ENCODE measurements at places on chromosomes 3 and 15.

DNA sequence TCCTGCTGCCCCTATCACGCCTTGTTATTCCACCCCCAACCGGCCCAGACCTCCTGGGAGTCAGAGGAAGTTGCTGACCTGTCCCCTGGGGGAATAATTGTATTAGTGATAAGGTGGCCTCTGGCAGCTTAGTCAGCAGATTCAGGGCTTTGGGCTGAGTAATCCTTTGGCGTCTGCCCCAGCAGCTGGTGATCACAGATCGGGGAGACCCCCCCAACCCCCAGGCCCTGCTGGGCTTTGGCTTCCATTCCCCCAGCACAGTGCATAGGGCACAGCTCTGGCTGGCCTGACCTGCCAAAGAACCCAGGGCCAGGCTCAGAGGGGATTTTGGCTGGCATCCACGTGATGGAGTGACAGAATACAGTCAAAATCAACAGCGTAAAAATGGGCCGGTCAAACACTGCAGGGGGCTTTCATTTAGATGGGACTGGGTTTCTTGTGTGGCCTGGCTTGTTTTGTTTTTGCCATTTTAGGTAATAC, 3.9 kb upstream of the NR2E3 start:
- DNase-seq, result no peak

GRCh38 chr15:47750030-47750739, 32.9 kb downstream of the SEMA6D start:
- no peak for DNase-seq

- no peak for DNase-seq
Measured at GRCh38 chr3:34323517-34323916, 525.1 kb downstream of the PDCD6IP start.

DNA sequence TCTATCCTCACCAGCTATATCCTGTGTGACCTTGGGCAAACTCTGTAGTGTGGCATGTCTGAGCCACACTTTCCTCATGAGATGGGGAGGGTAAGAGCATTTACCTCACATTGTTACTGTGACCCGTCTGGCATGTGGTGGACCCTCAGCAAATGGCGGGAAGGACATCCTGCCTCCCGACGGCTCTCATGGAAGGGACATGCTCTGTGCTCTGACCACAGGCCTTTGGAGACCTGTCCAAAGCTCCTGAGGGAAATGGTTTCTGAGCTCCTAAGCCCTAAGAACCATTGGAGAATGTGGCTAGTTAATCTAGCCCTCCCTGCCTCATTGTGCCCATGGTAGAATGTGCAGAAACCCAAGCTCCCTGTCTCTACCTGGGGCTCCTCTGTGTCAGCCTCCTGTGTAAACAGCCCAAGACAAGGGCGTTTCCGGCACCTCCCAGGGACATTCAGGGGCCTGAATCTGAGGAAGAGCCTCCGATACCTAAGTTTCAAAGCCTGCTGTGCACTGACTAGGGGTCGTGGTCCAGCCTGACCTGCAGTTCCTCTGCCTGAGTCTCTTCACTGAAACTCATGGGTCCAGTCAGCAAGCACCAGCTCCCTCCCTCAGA, 29.0 kb downstream of the XYLB start:
- DNase-seq, result no peak

DNA sequence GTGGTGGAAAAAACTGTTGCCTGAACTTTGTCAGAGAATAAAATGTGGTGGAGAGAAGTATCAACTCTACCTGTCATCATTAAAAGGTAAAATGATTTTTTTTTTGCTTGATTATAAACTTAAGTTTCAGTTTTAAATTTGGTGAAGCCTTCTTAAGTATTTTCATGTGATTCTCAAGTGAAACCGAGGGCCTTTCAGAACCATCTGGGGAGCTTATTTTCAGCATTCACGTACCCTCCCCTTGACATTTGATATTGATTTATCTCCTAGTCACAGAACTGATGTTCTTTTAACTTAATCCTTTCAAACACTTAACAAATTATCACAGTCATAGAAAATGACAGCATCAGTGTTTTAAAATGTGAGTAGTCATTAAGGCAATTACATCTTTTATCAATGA, 38.5 kb downstream of the HPS3 start:
- no peak for DNase-seq

- DNase-seq, result no peak
Measured at GRCh38 chr3:188754267-188754666, 417.5 kb upstream of the TPRG1 start.

DNA sequence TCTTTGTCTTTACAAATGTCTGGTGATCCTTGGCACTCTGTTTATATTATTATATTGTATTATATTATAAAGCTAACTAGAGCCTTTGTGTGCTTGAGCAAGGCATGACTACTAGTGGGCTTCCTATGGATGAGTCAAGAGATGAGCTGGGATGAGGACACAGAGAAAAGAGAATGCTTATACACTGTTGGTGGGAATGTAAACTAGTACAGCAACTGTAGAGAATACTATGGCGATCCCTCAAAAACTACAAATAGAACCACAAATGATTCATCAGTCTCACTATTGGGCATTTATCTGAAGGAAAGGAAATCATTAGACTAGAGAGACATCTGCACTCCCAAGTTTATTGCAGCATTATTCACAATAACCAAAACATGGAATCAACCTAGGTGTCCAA, 40.8 kb upstream of the MED12L start:
- no peak for DNase-seq

DNA sequence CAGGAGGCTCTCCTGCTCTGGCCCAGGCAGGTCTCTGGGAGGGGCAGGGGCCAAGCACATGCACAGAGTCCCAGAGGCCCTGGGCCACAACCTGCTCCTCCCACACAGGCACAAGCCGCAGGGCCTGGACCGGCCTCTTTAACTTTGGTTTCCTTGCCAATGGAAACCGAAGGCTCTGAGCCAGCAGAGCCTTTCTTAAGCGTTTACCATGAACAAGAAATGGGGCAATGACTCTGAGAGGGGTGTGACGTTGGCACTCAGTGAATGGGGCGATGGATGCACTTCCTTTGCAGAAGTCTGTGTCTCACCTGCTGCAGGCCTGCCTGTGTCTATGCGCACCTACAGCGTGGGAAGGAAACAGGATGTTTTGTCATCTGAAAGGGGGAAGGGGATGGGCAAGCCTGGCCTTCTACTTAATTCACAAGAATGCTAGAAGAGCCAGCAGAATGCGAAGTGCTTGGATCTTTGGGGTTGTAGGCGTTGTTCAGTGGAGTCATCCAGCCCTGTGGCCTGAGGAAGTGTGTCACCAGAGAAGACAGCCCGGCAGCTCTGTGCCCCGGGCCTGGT, 41.8 kb downstream of the IFT122 start:
- DNase-seq, result no peak

DNA sequence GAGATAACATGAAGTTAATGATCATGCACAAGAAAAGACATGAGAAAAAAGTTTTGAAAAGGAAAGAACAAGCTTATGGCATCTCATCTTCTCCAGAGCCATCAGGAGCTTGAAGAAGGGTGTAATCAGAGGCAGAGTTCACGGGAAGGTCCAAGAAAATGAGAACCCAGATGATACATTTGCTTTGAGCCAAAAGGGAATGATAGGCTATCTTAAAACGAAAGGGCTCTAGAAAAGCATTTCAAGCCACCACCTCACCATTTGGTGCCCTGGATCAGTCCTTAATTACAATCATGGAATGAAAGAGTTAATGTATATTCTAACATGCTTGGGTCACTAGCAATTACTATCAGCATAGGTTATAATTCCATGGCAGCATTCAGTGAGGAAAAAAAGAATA, 781.8 kb downstream of the ROBO1 start:
- DNase-seq, result no peak

DNA sequence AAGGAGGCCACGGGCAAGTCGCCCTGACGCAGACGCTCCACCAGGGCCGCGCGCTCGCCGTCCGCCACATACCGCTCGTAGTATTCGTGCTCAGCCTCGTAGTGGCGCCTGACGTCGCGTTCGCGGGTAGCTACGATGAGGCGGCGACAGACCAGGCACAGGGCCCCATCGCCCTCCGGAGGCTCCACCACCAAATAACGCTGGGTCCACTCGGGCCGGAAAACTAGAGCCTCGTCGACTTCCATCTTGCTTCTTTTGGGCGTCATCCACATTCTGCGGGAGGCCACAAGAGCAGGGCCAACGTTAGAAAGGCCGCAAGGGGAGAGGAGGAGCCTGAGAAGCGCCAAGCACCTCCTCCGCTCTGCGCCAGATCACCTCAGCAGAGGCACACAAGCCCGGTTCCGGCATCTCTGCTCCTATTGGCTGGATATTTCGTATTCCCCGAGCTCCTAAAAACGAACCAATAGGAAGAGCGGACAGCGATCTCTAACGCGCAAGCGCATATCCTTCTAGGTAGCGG, at the start of gene EPM2AIP1:
Gene EPM2AIP1, minus strand, starts transcription at position 326 of the 520 bp plus-strand sequence. Its CDS starts 54 bp downstream, at position 272.
- DNase-seq, result peak; percentile 99

DNA sequence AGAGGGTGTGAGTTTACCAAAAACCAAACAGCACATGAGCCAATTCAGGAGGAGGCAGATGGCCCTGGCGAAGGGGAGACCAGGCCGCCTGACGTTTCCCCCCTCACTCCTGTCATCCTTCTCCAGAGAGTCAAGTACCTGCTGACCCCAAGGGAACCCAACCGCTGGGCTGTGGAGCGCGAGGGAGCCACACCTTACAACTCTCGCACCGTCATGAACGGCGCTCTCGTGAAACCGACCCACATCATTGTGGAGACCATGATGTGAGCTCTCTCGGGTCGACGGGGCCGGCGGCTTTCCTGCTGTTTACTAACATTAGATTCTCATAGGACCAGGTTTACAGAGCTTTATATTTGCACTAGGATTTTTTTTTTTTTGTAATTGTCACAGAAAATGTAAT, 55.4 kb downstream of the GRIP2 start:
- no peak for DNase-seq

DNA sequence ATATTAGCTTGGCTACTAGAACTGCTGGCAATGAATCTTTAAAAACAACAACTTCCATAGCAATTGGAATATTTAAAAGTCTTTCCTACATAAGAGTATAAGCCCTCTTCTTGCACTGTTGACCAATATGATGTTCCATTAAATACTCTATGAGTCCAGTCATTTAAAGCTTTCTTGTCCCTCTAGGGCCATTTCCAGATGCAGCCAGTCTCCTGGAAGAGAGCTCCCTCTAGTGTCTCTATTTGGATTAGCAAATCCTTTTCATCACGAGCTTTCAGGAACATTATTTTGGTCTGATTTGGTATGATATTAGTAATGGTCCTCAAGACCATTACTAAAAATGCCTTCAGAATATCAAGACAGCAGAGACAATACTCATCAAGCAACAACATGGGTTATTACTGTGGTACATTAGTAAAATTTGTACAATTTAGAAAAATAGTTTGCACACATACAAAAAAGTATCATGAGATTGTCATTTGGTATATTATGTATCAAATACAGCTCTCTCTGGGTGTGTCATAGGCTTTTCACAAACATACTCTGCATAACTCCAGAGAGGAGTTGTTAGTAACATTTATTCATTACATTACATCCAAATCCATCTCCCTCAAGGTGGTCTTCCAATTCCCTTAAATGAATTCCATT, 101.3 kb downstream of the DPH6 start:
- DNase-seq, result no peak

- DNase-seq, result no peak
Measured at GRCh38 chr3:53841296-53841695, 4.9 kb downstream of the CHDH start.

- no peak for DNase-seq
Measured at GRCh38 chr3:107978131-107979055, 112.4 kb downstream of the CD47 start.

DNA sequence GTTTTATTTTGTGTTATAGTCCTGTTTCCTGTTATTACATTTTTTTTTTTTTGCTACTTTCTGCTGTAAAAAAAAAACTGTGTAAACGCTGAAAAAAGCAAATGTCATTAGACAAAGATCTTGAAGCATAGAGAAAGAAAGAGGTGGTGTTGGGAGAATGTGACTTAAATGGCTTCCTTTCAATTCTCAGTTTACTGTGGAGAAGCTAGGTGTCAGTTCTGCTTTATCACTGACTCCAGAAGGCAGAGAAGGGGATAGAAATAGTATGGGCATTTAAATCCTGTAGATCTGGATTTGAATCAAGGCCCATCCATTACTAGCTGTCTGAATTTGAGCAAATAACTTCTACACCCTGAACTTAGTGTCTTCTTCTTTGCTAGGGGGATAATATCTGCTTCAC, 23.0 kb downstream of the PPM1L start:
- no peak for DNase-seq

DNA sequence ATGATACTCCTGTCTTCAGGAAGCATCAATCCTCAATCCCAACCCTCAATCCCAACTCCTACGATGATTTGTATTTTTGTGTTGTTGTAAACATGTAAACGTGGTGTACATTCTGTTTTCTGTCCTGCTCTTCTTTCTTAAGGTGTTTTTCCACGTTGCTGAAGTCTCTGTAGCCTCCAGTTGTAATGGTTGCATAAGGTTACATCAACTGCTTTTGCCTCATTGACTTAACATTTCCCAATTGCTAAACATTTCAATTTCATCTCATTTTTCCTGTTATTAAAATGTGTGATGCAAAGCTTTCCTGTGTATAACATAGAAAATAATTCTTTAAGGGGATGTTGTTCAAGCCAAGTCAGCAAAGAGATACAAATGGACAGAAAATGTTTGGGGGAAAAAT, 33.4 kb downstream of the HRH1 start:
- no peak for DNase-seq

DNA sequence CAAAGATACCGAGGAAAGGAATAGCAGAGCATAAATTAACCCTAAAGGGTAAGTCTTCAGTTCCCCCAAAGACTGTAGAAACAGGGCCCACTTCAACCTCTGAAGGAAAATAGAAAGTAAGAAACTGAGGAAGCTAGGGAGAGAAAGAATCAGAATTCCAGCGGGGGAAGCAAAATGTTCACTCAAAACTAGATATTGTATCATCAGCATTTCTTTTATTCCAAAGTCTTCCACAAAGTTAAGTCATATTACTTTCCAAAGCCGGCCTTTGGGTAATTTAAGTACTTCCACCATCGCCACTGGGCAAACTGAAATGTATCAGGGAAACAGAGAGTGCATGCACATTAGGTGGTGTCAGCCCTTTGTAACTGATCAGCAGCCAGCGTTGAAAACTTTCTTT, 88.3 kb downstream of the RSL24D1 start:
- no peak for DNase-seq

DNA sequence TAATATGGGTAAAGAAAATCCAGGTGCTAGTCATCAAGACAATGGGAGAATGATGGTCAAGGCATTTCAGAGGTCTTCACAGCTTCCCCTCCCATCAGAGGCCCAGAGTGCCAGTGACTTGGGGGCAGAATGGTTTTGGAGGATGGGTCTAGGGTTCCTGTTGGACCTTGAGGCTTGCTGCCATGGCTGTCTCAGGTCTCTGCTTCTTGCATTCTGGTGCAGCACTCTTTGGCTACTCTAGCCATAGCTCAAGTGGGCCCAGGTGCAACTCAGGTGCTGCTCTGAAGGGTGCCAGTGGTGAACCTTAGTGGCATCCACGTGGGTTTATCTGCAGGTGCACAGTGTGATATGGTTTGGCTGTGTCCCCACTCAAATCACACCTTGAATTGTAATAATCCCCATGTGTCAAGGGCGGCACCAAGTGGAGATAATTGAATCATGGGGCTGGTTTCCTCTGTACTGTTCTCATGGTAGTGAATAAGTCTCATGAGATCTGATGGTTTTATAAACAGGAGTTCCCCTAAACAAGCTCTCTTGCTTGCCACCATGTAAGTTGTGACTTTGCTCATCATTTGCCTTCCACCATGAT, 48.5 kb upstream of the PEX5L start:
- no peak for DNase-seq

GRCh38 chr3:46873521-46873920, 4.0 kb upstream of the PTH1R start:
- DNase-seq, result no peak

Measured in posterior cingulate gyrus (tissue), 11 donors.